ENCODE measurements at places on chromosomes 13 and 19. TPM values are rescaled to one million over a fixed set of nuclear protein-coding genes. Genes with fewer than 3 reads are reported as not detected.

Gene ZNF345
- 3.1 TPM for total RNA-seq

Gene DIAPH3
- 2.2 TPM for total RNA-seq

Gene EPSTI1
- total RNA-seq: 7.6 TPM

Gene AKT2
- total RNA-seq: 147 TPM

Gene LYPD3
- not detected for total RNA-seq

Gene GSX1
- not detected for total RNA-seq

Gene TMPRSS9
- not detected for total RNA-seq

Gene GIPC3
- 1.3 TPM for total RNA-seq

Data from heart right ventricle (tissue), 16 donors.